NCI-H1436 (cell line): ENCODE measurements at places on chromosomes 16 and 17.

DNA sequence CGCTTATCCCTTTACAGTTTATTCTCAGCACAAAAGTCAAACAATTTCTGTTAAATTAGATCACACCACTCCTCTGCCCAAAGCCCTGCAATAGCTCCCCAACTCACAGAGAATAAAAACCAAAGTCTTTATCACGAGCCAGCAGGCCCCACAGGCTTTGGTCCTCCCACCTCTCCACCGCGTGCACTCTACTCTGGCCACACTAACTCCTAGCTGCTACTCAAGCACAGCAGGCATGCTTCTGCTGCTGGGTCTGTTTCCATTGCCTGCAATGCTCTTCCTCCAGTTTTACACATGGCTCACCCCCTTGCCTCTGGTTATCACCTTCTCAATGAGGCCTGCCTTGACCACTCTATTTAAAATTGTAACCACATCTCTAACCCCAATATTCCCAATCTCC is 27.6 kb downstream of the HELZ start:
- DNase-seq, result no peak

DNA sequence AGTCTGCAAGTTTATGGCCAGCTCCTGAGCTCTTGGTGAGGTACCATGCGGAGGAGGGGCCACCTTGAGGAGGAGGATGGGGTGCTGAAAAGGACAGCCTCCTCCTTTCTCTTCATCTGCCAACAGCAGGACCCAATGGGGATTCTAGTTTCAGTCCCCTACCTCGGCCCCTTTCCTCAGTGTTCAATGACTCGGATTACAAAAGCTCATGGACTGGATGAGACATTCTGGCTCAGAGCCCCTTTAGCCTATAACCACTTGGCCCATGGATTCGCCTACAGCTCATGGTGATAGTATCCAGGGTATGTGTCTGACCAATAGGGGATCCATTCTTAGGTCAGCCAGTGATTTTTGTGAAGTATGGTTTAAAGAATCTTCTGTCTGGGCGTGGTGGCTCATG is 8.5 kb upstream of the PIK3R6 start:
- DNase-seq, result no peak

DNA sequence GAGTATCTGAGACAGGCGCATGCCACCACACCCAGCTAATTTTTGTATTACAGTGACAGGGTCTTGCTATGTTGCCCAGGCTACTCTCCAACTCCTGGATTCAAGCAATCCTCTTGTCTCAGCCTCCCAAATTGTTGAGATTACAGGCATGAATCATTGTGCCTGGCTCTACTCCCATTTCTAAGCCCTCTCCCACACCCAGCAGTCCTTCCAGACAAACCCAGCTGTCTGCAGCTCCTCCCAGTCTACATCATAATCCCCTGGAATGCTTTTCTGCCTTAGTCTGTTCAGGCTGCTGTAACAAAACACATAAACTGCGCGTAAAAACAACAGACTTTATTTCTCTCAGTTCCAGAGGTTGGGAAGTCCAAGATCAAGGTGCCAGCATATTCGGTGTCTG is 144.5 kb downstream of the GRIN2A start:
- no peak for DNase-seq

GRCh38 chr16:9859701-9860327 is 322.4 kb downstream of the GRIN2A start:
- no peak for DNase-seq

- DNase-seq, result peak; percentile 47
Observed at GRCh38 chr17:47698749-47699535, 5.0 kb downstream of the TBKBP1 start.

GRCh38 chr17:20800146-20800545 is 220.6 kb downstream of the CDRT15L2 start:
- no peak for DNase-seq

- DNase-seq, result peak; percentile 0
Observed at GRCh38 chr16:28977703-28978662, 3.4 kb downstream of the SPNS1 start.

- DNase-seq, result no peak
Observed at GRCh38 chr17:54237911-54238515, 415.3 kb downstream of the KIF2B start.

- peak; percentile 25 for DNase-seq
Observed at GRCh38 chr17:14197586-14197985, 39.1 kb downstream of the CDRT15 start.

DNA sequence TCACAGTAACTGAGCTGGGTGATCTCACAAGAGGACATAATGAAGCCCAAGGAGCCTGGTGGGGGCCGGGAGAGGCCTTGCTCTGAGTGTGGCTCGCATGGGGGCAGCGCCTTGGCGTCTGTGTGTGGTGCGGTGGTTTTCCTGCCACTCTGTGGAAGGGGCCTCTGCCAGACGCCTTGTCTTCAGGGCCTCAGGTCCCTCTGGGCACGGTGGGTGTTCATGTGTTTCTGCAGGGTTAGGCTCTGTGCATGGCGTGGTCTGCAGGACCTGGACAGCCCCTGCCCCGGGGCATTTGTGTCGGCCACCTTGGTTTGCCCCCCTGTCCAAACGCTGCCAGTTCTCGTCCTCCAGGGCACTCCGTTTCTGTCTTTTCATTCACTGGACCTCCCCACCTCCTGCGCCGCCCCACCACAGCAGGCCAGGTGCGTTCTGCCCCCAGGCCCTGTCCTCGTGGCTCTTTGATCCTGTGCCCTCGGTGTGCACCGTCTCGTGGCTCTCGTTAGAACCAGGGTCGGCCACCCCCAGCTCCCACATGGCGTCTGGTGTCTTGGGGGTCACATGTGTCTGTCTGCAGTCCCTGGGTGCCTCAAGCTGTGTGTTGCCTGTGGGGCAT is 43.7 kb upstream of the ZNF750 start:
- DNase-seq, result no peak

GRCh38 chr17:39938140-39938869 is 10.8 kb downstream of the LRRC3C start:
- DNase-seq, result no peak

- no peak for DNase-seq
Observed at GRCh38 chr16:75942351-75942750, 216.1 kb upstream of the CPHXL start.

- no peak for DNase-seq
Observed at GRCh38 chr16:51763072-51763661, 612.1 kb upstream of the SALL1 start.

- DNase-seq, result no peak
Observed at GRCh38 chr16:58563775-58564174, 48.5 kb downstream of the SETD6 start.

DNA sequence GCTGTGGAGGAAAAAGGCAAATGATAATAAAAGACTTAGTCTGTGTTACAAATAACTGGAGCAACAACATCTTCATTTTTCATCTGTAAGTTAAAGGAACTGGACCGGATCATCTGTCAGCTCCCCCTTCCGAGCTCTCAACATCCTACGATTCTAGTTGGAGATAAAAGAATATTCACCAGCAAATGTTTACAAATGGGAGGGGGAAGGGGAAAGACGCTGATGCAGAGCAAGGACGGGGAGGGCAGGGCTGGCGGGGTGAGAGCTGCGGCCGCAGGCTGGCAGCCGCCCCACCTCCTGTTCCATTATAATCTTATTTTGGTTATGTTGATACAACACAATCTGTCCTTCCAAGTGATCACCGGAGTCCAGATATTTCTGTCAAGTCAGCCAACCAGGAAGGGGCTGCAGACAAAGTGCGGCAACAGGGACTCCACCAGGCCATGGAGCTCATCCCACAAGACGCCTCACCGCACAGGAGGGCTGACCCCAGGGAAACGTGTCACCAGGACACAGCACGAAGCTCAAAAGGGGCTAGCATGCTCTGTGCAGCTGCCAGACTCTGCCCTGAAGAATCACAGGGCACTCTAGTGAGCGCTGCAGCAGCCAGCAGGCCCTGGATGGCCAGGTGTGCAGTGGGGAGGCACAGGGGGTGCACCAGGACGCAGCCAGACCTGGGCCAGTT is 19.7 kb downstream of the FBXO31 start:
- DNase-seq, result no peak

GRCh38 chr17:10192972-10193371 is 5.4 kb downstream of the GAS7 start:
- no peak for DNase-seq

GRCh38 chr17:64075913-64076312 is 54.0 kb downstream of the ERN1 start:
- no peak for DNase-seq

DNA sequence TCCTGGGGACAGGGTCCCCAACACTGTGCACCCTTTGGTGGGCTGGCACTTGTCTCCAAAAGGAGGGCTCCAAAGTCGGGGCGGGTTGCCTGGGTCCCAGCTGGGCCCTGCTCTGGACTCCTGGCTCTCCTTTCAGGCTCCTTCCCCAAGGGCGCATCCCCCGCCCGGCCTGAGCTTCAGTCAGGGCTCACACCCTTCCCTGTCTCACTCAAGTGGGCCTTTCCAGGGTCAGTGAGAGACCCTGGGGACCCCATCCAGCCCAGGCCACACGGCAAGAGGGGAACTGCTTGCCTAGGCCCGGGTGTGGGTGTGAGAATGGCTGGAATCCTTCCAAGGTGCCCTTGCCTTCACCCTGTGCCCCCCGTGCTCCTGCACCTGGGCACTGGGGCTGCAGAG is 41.8 kb upstream of the SLC38A10 start:
- DNase-seq, result no peak

DNA sequence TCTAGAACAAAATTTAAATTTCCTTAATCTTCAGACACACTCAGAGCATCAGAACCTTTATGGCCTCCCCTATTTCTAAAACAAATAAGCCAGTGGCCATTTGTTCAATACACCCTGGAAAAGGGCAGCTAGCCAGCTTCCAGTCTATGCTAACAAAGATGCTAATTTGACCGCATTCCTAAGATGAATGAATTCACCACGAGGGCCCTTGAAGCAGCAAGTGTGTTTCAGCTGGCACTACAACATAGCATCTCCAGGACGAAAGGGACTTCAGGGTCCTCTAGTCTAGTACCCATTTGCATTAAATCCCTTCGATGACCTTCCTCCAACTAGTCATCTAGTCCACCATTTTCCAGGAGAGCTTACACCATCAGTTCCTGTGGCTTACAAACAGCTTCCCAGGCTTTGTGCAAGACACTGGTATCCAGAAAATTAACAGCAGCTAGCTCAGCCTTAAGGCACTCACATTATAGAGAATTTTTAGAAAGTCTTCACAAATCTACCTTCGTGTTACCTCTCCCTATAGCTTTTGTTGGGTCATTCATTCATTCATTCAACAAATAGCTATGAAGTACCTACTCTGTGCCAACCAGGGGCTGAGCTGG is 10.9 kb downstream of the KRT37 start:
- no peak for DNase-seq

DNA sequence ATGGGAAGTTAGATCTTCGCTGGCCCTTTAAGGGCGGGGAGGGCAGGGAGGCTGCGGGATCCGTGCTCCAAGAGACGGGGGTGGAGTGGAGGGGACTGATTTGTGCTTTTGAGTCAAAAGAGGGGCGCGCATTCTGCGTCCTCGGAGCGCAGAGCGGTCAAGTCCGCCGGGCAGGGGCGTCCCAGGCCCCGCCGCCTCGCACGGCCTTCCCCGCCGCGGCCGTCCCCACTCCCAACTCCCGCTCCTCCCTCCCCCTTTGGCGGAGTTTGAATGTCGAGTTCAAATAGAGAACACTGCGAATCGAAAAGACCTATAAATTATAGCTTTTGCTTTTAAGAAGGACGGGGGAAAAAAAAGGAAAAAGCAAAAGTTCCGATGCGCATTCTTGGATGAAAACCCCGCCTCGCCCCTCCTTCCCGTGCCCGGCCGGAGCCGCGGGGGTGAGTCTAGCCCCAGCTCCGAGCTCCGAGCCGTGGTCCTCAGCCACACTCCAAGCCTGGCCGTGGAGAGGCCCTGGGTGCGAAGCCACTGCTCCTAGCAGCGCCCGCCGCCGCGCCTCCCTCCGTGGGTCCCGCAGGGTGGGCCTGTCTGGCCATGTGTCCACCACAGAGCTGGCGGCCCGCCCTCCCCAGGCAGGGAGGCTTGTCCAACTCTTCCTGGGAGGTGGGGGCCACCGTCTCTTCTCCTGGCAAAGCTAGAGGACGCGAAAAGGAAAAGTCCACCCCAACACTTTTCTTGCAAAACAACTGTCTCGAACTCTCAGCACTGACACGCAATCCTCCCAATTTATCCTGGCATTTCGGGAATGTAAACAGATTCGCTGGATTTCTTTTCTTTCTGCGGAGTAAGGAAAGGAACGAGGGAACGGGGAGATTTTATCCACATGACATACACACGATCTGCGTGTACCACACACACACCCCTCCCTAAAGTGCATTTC is 3.6 kb downstream of the CBX8 start:
- DNase-seq, result no peak

GRCh38 chr17:80068301-80069222 is 32.1 kb downstream of the CCDC40 start:
- no peak for DNase-seq

GRCh38 chr17:35683591-35683990 is 47.8 kb upstream of the RASL10B start:
- DNase-seq, result no peak

DNA sequence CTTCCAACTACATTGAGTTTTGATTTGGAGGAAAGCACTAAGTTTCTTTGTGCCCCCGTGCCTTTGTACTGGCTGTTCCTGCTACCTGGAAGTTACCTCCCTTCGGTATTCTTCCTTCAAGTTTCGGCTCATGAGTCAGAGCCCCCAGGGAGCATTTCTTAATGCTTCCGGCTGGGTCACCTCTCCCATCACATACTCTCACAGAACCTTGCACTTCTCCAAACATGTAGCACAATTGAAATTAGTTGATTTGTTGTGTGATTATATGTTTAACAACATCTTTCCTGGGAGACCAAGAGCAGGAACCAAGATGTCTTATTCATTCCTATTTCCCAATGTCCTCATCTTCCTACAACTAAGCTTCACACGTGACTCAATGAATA is 158.6 kb upstream of the CDH5 start:
- no peak for DNase-seq

DNA sequence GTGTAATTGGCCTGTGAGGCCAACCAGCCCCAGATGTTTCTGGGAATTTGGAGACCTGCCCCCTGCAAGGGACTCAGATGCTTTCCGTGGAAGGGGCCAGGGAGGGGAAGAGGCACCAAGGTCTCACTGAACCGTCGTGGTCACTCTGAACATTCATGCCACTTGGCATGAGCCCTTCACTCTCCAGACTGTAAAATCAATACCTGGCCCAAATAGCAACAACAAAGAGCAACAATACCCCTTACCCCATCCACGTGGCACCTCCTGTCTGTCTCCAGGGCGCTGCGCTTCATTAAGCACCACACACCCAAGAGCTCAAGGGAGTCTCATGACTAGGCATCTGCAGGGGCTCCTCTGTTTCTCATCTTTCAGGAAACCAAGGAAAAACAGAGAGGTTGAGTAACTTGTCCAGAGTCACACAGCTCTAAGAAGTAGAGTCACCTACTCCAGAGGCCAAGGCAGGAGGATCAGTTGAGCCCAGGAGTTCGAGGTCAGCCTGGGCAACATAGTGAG is 52.8 kb downstream of the SOCS1 start:
- no peak for DNase-seq

DNA sequence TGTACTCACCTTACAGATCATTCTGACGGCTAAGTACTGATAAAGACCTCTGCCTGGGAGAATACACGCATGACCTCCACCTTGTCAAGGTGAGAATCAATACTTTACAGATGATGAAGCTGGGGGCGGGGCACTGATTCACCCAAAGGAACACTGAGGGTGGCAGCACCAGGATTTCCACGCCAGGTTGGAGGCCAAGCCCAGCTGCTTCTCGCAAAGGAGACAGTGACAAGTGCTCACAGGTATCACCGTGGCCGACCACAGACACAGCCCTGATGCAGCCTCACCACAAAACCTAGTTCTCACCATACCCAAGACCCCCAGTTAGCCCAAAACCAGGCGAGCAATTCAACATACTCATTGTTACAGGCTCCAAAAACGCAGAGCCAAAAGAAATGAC is 434.2 kb downstream of the SOX9 start:
- no peak for DNase-seq

- DNase-seq, result no peak
Observed at GRCh38 chr16:26344976-26345375, 653.2 kb downstream of the HS3ST4 start.

GRCh38 chr16:83231729-83232128 is 576.0 kb upstream of the HSBP1 start:
- no peak for DNase-seq
